ENCODE measurements at places on chromosomes 1 and 21.

DNA sequence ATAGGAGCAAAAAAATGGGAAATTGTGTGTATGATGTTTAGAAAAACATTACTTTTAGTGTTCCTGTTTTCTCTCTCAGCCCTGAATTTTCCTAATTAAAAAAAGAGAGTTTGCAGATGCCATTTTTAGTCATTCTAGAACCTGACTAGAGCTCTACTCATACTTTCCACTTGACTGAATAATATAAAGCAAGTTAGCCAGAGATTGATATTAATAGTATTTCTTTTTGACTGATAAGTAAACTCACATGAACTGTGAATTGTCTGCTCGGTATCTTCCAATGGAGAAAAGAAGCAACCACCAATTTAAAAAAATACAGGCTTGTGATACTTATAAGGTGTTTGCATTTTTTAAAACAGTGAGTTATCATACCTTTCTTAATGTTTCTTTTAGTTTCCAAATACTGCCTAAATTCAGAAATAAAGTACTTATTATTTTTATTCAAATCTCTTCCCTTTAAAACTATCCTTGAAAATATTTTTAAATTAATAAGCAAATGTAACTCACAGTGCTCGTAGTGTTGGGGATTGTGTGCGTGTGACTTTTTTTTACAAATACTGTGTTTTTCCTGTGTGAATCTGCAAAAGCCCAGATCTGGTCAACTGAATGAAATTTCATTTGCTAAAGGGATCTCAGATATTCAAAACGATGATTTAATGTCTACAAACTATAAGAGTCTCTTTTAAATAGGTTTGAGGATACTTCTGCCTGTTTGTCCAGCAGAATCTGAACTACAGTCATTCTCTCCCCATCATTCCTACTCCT lies 9.8 kb downstream of the RAP1A start:
- DNase-seq = no peak

DNA sequence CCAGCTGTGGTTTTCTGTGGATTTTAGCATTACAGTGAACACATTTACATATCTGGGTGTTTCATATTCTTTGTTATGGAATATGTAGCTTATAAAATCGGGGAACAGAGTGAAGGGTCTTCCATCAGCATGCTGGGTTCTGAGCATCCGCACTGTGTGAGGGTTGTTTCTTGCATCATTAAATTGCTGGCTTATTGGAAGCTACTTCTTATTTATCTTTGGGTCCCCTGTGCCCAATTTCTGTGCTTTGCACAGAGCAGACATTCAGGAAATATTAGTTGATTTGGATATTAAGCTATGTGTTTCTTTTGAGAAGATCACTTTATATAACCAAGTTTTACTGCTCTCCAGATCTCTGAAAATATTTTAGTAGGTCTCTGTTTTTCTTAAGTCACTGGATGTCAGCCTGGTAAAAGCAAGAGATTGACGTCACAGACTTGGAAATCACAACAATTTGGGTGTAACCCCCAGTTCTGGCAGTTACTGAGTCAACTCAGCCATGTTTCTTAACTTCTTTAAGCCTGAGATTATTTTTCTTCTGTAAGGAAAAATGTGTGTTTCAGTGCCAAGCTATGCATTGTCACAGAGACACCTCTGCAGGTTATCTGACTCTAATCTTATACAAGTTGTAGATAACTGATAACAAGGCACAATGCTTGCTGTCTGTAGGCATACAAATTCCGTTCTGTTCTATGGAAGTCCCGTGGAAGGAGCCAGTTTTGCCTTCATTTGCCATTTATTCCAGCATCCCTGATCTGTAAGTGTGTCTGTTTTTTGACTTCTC lies 258.3 kb upstream of the KAZN start:
- no peak for DNase-seq

DNA sequence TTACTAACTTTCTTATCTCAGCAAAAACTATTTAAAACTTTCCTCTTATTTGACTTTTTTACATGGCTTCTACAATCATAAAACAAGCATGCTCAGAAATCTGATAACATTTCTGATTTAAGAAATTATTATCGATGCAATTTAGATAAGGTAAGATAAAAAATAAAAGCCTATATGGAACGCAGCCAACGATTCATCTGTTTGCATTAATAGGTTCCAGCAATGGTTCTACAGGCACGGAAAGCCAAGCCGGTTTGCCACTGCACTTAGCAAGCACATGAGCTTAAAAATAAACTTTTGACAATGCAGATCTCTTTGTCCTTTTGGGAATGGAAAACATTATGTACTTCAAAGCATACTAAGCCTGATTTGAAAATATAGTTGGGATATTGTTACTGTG lies 77.5 kb upstream of the KCNK2 start:
- DNase-seq = no peak

DNA sequence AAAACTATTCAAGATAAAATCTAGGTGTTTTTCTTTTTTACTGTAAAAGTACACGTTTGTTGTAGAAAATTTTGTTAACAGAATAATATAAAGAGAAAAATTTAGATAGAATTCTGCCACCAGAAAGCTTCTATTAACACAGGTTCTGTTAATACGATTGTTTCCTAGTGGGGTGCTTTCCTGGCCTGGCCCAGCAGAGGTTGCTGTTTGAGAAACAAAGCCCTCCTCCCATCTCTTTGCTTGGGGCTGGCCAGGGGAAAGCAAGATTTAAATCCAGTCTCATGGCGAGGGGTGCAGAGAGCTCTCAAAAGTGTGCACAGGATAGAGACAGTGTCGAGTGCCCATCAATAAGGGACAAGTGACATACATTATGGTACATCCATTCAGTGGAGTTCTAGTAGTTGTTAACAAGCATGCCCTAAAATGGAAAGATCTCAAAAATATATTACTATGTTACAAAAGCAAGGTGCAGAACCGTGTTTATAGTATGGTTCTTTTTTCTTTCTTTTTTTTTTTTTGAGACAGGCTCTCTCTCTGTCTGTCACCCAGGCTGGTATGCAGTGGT lies 14.6 kb upstream of the ACBD3 start:
- no peak for DNase-seq

DNA sequence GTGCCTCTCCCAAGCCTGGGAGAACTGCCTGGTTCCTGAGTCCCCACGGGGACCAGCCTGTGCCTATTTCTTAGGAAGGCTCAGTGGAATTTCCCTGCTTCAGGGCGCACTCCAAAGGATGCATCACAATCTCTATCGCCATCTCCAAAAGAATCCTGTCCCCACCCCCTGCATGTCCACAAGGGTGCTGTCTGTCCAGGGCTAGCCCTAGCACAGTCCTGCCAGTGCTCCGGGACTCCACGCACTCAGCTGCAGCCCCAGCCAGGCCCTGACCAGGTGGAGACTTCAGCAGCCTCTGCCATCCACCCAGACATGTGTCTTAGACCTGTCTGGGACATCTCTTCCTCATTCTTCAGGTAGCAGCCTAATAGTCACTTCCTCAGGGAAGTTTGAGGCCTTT lies 199.7 kb downstream of the GRIK3 start:
- DNase-seq = no peak

DNA sequence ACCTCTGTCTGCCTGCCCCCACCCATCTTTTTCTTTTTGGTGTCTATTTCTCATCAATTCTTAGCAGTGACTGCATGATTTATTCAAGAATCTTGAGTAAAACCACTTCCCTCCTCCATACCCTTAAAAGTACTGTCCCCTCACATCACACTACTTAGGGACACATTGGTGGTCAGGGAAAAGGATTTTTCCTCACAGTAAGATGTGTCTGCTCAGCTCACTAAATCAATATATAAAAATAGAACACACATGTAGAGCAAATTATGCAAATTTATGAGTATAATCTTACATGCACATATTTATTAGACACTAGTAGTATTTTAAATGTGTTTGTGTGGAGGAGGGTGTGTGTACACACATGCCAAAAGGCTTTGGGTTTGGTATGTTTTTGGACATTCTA lies 202.0 kb downstream of the PBX1 start:
- no peak for DNase-seq

GRCh38 chr1:214455479-214455878 lies 95.9 kb downstream of the PTPN14 start:
- no peak for DNase-seq

GRCh38 chr1:56547977-56548376 lies 31.4 kb downstream of the PLPP3 start:
- DNase-seq = no peak

GRCh38 chr1:248752161-248753028 lies 3.2 kb downstream of the LYPD8 start:
- DNase-seq = no peak

DNA sequence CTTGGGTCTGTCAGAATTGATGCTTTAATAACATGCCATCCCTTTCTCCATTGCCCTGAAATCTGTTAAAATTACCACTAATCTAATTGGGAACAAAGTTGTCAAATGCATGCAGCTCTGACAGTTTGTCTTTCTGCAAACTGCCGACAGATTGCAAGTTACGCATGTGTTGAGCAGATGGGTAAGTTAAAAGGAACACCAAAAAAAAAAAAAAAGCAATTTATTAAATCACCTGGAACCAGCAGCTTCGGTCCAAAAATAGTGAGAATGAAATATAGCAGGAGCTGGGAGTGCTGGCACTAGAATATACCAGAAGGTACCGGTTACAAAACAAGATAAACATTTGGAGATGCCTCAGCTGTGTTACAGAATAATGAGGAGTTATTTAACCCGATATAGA lies 149.6 kb upstream of the C1orf87 start:
- DNase-seq = no peak

GRCh38 chr1:81310250-81310649 lies 490.5 kb upstream of the ADGRL2 start:
- no peak for DNase-seq

- DNase-seq = no peak
Observed at GRCh38 chr1:230509281-230509977, 83.3 kb upstream of the PGBD5 start.

GRCh38 chr1:31502926-31503511 lies 73.3 kb upstream of the TINAGL1 start:
- no peak for DNase-seq

DNA sequence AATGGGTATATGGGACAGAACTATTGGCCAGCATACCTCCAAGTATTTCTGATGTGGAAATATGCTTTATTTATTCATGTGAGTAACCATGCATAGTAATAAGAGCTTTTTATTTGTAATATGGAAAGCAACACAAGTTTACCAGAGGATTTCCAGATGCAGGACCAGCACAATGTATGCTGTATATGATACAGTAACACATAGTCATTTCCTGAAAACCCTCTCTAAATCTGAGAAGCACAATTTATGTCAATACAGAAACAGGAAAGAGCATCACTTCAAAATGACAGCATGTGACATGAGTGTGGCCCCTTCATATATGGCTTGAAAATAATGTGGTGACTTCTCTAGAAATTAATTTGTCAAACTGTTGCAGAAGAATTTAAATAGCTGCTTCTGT lies 1134.7 kb upstream of the ADGRL2 start:
- no peak for DNase-seq

DNA sequence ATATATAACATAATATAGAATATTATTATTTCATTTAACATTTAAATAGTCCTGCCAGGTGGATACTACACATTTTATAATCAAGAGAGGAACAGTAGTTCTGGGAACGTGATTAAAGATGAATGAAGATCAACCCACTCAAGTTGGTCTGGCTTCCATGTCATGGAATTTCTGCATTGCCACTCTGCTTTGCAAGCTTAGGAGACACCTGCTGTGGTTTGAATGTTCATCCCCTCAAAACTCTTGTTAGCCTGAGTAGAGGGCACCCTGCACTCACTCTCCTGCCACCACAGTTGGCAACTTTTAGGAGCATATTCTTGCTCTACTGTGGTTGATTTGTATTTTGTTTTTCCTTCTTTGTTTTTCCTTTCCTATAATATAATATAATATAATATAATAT lies 153.2 kb downstream of the GLUL start:
- no peak for DNase-seq

DNA sequence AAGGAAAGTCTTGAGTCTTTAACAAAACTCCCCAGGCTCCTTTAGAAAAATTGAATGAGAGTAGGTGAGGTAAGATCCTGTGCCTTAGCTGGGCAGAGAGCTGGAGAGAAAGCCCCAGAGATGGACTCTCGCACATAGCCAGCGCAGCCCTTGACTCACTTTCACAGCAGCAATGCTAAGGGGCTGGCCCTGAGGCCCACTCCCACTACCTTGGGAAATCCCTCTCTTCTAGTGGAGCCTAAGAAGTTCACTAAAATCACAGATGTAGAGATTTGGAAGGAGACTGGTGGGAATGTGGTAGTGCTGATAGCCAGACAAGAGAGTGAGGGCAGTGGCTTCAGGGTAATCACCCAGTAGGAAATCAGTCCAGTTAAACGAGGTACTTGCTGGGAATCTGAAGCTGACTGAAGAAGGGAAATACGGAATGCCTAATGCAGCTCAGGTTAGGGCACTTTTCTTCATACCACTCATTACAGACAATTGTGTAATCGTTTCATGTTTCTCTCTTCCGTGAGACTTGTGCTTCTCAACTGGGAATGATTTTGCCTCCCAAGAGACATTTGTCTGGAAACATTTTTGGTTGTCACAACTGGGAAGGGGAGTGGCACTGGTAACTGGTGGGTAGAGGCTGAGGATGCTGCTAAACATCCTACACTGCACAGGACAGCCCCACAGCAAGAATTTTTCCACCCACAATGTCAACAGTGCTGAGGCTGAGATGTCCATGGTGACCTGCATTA lies 42.4 kb upstream of the LRRC8C start:
- no peak for DNase-seq

DNA sequence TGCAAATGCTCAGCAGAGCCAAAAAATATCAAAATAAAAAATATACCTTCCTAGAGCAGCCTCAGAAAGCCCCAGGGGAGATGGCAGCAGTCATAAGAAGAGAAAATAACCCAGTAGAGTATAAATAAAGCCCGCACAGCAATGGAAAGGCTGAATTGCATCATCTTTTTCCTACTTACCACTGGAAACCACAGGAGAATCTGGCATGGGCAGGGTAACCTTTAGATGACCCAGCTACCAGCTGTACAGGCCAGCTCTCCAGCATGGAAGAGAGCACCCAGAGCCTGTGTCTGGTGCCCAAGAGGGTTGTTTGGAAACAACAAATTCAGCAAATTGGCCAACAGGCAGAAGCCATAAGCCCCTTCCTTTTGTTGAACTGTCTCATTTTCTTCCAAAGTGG lies 253.1 kb downstream of the OMA1 start:
- no peak for DNase-seq

GRCh38 chr21:45528028-45528705 lies 14.1 kb downstream of the SLC19A1 start:
- no peak for DNase-seq

DNA sequence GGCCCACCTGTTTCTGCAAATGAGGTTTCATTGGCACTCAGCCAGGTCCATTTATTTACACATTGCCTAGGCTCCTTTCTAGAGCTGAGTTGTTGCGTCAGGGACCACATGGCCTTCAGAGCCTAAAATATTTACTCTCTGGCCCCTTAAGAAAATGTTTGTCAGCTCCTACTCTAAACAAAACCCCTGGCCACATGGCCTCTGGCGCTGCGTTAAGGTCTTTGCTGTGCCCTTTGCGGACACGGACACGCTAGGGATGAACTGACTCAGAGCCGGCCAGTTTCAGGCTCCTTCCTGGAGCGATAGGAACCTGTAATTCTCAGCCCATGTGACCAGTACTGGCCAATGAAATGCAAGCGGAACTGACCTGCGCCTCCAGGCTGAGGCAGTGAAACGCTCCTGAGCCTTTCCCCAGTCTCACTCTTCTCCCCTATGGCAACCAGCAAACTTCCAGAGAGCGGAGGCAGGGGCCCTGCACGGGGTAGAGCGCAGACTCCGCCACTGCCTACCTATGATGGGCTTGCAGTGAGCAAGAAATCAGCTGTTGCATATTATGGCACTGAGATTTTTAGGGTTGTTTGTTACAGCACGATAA lies 160.3 kb downstream of the ETS2 start:
- no peak for DNase-seq

- no peak for DNase-seq
Observed at GRCh38 chr1:37438869-37439343, 35.5 kb upstream of the ZC3H12A start.

- DNase-seq = no peak
Observed at GRCh38 chr1:234375672-234376071, 2.4 kb downstream of the COA6 start.

All from renal cortex interstitium (tissue), 15 donors.